ENCODE measurements at places on chromosomes 2 and 18. TPM values are rescaled to one million over a fixed set of nuclear protein-coding genes. Genes with fewer than 3 reads are reported as not detected.

DNA sequence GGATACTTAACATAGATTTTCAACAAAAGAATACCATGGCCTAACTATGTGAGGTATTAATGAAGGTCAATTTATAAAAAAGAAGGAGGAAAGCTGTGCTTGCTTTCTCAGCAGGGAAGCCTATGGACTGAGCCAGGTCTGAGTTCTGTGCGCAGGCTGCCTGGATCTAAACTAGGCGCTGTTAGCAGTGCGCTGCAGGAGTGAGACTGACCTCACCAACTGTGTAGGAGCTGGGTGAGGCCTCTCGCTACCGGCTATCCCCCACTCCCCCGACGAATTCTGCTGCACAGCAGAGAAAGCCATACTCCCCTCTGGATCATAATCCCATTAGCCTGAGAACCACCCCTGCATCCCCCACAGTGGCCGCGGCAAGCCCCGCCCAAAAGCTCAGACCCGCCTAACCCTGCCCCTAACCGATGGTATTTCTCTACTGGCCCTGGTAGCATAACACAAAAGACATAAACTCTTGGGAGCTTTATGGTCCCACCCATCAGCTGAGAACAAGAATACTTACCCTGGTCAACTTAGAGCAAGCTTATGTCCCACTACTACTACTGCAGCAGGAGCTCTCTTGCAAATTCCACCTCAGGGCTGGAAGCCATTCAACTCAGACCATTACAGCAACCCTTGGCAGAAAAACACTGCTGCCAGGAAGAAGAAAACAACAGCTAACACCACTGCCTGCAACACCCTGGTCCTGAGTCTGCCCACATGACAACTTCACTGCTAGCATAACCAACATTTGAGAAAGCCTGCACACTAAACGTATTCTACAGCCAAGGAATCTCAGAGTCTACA lies 28.0 kb downstream of the SULT1C2 start:
- peak; percentile 16 for DNase-seq
- H3K27ac ChIP-seq = peak overlapping the region; percentile 71

GRCh38 chr2:69253611-69254301 lies 133.3 kb downstream of the GFPT1 start:
- H3K4me3 ChIP-seq = no peak overlapping the region
- peaks cover 6% of the 10 kb centered on the region for H3K27me3 ChIP-seq
- H3K27ac ChIP-seq = no peak overlapping the region

DNA sequence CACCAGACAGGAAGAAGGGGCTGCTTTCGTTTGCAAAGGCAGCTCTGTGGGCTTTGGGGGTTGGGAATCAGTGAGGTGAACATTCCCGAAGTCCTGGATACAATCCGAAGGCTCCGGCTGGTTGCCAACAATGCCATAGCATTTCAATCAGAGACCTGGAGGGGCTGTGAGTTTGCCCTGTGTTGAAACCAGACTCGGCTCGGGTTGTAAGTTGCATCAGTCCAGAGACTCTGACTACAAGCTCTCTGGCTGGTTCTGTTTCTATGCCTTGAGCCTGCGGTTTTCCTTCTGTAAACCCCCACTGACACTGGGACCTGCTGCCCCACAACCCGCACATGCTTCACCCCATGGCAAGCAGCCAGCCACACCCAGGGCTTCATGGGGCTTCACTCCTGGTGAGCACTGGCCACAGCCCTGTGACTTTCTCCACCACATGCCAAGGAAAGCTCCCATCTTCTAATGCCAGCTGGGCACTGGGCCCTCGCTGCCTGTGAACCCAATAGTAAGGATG lies 85.7 kb upstream of the ODC1 start:
- H3K27ac ChIP-seq = no peak overlapping the region
- no peak overlapping the region for H3K4me3 ChIP-seq
- no peaks in the 10 kb centered on the region for H3K4me1 ChIP-seq
- H3K27me3 ChIP-seq = no peaks in the 10 kb centered on the region

Gene WNT10A
- not detected for total RNA-seq

Gene CSRNP3
- 7.3 TPM for total RNA-seq

DNA sequence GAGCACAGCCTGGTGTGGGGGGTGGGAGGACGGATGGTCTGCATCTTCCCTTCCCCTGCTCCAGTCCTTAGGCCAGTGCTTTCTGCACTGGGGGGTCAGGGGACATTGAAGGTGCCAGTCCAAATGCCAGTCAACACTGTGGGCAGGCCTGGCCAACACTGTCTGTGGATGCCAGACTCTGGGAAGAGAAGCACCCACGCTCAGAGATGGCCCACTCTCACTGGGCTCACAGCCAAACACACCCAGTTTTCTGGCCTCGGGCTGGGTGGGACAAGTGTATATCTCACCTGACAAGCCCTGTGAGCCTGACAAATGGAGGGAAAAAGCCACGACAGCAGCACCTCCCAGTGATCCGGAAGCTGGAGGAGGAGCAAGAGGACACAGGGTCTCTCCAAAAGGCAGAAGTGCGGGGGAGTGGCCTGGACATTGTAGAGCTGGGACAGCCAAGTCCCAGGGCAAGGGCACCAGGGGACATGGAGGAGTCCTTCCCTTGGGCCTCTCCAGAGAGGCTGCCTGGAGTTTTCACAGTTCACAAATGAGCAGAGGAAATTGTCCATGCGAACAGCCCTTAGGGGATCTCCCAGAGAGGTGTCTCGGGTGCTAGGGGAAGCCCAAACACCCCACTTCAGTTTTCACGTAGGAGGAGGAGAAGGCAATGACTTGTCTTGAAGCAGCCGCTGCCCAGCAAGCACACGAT lies 79.3 kb downstream of the SDC1 start:
- DNase-seq = no peak
- H3K36me3 ChIP-seq = no peaks in the 10 kb centered on the region
- no peak overlapping the region for H3K4me3 ChIP-seq
- no peaks in the 10 kb centered on the region for H3K27me3 ChIP-seq
- H3K4me1 ChIP-seq = peaks cover 40% of the 10 kb centered on the region
- no peak overlapping the region for H3K27ac ChIP-seq

DNA sequence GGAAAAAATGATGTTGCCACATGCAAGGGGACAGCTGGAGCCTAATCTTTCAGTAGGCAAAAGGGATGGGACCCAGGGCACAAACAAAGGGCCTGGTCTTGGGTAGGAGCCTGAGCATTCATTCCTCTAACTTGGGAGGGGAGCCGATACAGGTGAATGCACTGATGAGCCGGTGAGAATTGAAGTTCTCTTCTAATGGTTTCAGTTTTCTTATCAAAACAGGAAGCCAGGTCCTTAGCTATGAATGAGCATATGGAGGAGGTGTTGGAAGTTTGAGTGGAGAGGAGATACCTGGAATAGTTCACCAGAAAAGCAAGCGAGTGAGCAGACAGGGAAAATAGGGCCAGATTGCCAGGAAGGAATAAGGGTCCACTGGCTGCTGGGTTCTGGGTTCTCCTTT lies 10.1 kb downstream of the DPP4 start:
- H3K36me3 ChIP-seq = peaks cover 11% of the 10 kb centered on the region
- no peak overlapping the region for H3K27ac ChIP-seq
- H3K4me1 ChIP-seq = peaks cover 15% of the 10 kb centered on the region
